ENCODE measurements at places on chromosomes 16 and 17. TPM values are rescaled to one million over a fixed set of nuclear protein-coding genes. Genes with fewer than 3 reads are reported as not detected.

The HOXB9 gene
- total RNA-seq: 8.3 TPM

The MED13 gene
- total RNA-seq: 36.8 TPM

The KRT33A gene
- not detected for total RNA-seq

The MYH4 gene
- not detected for total RNA-seq

The RANBP10 gene
- total RNA-seq: 5.5 TPM

DNA sequence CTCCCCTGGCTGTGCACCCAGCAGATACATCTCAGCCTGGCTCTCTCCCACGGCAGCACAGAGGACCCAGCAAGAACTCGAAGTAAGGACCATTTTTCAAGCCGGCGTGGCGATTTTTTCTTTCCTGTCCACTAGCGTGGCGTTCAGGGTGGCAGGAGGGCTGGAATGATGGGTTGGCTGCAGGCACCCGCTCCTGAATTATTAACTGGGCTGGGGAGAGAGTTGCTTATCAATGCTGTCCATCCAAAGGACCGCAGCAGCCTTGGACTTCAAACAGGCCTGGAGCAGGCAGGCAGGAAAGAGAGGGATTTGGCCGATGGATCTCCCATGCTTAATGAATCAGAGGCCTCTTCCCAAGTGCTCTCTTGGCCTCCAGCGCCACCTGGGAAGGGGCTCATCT is 7.0 kb downstream of the C16orf82 start:
- no peak for DNase-seq

- no peak for DNase-seq
Observed at GRCh38 chr16:14676633-14677032, 17.5 kb downstream of the PLA2G10 start.

GRCh38 chr17:57548421-57549410 is 196.4 kb downstream of the CCDC182 start:
- no peak for DNase-seq
